ENCODE measurements at places on chromosomes 4 and X.

DNA sequence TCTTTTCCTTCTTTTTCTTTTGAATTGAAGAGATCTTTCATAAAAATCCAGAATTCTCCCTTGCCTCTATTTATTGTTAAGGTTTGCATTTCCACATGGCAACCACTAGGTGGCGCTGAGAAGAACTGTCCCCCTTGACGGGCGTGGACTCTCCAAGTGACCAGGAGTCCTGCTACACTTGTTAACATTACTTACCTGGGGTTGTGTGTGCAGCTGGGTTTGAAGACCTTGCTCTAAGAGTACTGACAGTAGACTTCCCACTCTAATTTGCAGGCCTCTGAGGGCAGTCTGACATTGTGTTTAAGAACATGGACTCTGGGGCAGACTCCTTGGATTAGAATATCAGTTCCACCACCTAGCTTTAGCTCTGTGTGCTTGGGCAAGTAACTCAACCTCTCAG, 52.8 kb downstream of the GPRIN3 start:
- peak; percentile 67 for DNase-seq

DNA sequence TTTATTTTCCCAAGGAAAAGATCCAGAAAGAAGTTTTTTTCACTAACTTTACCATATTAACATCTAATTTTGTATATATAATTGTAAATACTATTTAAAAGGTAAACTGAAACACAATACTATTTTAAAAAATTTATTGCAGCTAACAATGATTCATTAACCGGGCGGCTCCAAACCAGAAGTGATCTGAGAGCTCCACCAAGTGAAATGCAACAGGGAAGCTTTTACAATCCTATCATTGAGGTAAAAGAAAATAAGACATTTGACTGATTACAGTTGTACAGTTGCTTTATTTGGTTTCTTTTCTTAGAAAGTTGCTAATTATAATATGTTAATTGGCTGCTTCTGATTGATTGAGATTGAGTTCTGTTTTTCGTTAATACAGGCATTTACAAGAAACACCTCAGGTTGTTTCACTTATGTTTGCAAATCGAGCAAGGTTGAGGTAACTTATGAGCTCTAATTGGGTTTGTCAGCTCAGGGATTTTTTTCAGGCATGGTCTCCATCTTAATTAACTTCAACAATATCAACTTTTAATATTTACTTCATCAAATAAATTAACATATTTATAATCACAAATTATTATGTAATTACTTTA, 220.2 kb upstream of the UGT8 start:
- no peak for DNase-seq

GRCh38 chrX:17046478-17047097, 100.1 kb downstream of the REPS2 start:
- peak; percentile 87 for DNase-seq

- no peak for DNase-seq
These were observed 163.6 kb upstream of the KLF3 start for GRCh38 chr4:38500433-38500832.

DNA sequence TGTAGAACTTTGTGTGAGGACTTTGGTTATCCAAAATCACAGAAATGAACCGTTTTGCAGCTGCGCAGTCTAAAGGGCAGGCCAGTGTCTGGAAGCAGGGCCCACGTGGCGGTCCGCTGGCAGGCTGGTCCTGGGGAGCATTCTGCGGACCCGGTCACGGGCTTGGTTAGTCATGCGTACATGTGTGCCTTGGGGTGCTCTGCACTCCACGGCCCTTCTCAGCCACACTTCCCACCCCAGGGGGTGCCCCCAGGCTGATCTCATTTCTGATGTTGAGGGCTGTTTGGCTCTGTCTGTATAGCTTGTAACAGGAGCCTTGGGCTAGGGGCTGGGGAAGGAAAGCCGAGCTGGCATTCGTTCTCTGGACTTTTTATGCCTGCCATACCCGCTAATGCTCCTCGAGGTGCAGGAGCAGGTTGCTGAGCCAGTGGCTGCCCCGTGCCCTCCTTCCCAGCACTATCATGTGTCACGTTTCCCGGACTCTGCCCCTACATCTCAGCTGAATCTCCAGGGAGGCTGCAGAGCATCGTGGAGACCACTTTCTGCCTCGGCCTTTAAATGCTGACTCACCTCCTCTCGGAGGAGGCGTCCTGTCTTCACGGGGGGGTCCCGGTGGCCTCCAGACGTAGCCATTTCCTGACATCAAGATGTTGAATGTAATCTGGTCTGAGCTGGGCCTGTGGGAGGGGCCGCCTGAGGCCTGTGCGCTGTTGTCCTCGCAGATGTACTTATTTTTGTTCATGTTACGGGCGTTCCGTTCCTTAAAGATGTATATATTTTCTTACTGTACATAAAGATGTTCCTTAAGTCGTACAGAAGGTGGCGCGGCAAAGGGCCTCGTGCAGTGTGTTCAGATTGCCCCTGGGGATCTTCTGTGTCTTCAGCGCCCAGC, 11.4 kb upstream of the TADA2B start:
- DNase-seq, result peak; percentile 46

- DNase-seq, result no peak
These were observed 16.4 kb upstream of the EIF4E start for GRCh38 chr4:98945297-98945850.

DNA sequence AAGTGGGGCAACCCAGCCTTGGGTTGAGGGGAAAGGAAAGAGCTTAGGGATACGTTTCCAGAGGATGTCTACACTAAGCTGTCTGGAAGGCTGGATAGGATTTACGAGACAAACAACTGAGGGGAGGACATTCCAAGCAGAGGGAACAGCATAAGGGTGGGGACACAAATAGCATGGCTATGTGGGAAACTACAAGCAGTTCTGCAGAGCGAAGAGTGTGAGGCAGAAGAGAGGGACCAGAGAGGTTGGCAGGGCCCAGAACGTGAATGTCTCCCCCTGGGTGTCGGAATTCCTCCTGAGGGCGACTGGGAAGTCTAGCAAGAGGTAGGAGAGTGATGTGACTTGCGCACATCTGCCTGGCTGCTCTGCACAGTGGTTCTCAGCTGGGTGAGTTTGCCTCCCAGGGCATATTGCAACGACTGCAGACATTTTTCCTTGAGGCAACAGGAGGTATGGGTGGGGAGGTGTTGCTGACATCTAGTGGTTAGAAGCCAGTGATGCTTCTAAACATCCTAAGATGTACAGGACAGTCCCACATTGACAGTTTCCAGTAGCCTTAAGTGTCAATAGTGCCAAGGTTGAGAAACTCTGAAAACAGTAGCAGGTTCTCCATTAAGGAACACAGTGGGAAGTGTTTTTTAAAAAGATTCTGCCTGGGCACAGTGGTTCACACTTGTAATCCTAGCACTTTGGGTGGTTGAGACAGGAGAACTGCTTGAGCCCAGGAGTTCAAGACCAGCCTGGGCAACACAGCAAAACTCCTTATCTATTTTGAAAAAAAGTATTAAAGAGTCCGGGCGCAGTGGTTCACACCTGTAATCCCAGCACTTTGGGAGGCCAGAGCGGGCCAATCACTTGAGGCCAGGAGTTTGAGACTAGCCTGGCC, 9.2 kb downstream of the NDUFA1 start:
- DNase-seq, result peak; percentile 78

- no peak for DNase-seq
These were observed 14.5 kb downstream of the TBCK start for GRCh38 chr4:106301393-106302061.

GRCh38 chr4:94913316-94913715, 155.6 kb downstream of the BMPR1B start:
- DNase-seq, result no peak

DNA sequence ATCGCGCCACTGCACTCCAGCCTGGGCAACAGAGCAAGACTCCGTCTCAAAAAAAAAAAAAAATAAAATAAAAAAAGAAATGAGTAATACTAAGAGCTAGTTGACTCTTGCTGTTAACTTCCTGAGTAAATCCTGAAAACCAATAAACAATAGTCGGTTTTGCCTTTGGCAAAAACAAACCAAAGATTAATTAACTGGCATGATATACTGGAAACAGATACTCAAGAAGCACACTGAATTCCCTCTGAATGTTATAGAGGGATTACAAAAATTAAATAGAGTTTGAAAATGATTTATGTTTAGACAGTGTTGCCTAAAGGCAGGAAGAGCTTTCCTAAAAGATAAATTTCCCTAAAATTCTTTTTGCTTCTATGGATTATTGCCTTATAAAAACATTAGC, 1702.3 kb downstream of the STIM2 start:
- no peak for DNase-seq

DNA sequence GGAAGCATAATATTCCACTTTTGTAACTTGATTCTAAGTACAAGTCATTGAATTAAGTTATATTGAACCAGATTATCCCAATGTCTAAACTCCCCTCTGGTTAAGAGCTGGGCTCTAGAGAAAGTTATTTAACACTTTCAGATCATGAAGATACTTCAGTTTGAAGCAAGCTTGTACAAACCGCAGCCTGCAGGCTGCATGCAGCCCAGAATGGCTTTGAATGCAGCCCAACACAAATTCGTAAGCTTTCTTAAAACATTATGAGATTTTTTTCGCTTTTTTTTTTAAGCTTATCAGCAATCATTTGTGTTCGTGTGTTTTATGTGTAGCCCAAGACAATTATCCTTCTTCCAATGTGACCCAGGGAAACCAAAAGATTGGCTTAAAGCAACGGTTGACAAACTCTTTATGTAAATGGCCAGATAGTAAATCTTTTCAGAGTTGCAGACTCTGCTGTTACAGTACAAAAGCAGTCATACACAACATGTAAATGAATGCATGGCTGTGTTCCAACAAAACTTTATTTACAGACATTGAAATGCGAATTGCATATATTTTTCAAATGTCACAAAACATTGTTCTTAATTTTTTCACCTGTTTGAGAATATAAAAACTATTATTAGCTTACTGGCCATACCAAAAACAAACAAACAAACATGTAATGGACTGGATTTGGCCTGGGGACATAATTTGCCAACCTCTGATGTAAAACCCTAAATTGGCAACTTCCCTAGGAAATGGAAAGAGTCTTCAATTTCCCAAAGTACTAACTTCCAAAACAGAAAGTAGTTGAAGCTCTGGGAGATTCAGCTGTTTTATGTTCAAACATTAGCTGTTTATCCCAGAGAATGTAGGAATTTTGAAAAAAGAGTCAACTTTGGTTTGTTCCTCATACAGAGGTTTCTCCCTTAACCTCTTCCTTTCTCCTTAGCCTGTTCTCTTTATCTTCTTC, 201.1 kb upstream of the MBNL3 start:
- no peak for DNase-seq

GRCh38 chr4:21765810-21766407, 182.7 kb downstream of the KCNIP4 start:
- DNase-seq, result peak; percentile 73

- no peak for DNase-seq
These were observed 100.6 kb downstream of the PPP2R2C start for GRCh38 chr4:6371812-6372211.

DNA sequence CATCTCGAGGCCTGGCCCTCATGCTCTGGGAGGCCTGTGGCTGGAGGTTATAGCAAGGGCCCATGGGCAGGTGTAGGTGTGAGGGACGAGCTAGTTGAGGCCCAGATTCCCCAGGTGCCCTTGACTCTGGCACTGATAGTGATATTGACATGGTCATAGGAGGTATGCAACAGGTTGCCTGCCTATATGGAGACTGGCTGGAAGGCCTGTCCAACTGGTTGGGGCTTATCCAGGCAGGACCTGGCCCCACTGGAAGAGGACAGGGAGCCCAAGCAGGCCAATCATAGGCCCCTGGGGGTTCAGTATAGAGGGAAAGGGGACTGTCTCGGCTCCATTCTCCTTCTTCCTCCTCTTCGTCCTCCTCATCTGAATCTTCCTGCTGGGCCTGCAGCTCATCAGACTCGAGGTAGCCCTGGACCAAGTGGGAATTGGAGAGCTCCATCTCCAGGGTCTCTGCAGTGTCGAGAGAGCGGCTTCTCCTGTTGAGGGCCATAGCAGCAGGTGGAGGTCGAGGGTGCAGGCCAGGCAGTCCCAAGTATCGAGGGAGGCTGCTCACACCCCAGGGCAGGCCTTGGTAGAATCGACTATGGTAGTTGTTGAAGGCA, 15.3 kb downstream of the AMER1 start:
- no peak for DNase-seq

DNA sequence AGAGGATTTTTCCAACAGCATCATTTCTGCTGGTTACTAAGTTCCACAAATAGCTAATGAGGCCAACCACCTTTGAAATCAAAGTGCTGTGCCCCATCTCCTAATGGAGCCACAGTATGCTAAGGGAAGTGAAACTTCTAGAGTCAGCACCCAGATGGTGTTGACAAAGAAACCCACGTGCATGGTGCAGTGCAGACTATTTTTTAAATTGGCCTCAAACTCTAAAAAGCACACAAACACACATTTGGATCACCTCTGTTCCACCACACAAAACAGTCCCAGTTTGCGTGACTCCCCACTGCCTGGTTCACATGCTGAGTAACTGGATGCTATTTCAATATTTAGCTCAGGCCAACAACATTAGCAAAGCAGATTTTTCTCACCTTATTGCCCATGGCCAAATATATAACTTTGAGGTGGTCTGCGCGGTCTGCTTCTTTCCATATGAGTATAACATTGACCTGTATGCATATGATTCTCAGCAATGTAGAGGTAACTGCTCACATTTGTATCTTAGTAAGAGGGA, 69.9 kb downstream of the AMELX start:
- no peak for DNase-seq

- peak; percentile 71 for DNase-seq
These were observed 229.9 kb downstream of the COL25A1 start for GRCh38 chr4:109072595-109072994.

- DNase-seq, result no peak
These were observed 26.1 kb upstream of the EXOC1L start for GRCh38 chr4:55793479-55793878.

DNA sequence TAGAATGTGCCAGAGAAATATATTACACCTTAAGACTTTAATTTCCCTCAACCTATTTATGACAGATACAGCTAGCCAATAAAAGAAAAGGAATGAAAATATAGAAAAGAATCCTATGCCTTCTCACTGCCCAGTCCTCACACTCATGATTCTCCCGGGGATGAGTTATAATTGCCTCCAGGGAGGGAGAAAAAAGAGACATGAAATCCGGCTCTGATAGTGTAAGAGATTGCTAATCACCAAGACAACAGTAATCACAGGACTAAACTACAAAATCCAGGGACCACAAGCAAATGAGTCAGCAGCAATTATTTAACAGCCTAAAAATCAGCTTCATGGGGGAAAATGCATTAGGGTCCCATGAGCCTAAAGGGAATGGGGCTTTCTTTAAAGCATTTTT, 95.9 kb upstream of the DUSP21 start:
- DNase-seq, result no peak

DNA sequence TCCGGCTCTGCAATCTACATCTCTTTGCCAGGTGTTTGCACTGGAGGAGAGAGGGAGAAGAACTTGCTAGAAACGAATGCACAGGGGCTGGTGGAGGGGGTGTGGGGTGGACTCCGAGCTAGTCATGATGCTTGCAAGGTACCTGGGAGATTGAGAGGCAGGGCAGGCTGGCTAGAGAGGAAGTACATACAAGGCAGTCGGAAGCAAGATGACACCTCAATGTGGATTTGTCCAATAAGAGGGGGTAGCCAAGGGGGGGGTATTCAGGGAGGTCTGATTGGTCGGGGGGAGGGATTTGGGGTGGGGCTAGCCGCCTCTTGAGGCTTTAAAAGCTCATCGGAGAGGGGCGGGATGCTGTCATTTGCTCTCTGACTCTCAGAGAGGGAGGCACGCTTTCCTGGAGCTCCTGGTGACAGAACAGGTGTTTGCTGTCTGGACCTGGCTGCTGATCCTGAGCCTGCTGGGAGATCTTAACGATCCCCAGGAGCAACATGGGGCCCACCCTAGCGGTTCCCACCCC, at the start of gene GPR50:
Gene GPR50 (plus strand): TSS at position 354 of the 520 bp plus-strand sequence. CDS start 138 bp downstream, at position 492.
- DNase-seq, result no peak

GRCh38 chr4:128299848-128300247, 12.2 kb upstream of the PGRMC2 start:
- no peak for DNase-seq

GRCh38 chr4:121217351-121217750, 53.2 kb upstream of the TNIP3 start:
- peak; percentile 33 for DNase-seq

Data from hematopoietic multipotent progenitor cell treated with erythropoietin and hydrocortisone succinate and interleukin-3 and kit ligand, for 6 days (in vitro differentiated cells).